ENCODE measurements at places on chromosomes 11 and 22.

DNA sequence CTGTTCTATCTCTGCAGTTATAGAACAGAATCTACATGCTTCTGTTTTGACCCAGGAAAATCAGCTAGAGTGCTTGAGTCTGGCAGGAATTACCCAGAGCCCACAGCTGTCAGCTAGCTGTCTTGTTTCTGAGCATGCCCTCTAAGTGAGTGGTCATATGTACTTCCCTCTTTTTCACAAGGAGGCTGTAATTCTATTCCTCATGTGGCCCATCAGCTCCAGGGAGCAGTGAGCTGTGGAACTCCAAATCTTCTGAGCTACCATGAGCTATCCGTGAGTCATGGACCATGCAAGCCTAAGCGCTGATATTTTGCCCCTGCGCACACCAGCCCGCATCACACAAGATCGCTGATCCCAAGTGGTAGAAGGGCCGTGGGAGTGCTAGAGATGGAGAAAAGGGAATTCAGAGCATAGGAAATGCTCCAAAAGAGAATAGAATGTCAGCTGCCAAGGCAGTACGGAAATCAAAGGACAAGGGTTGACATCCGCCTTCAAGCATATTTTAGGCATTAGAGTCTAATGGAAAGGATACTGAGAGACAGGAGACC, 5.4 kb downstream of the FJX1 start:
- no peaks in the 10 kb centered on the region for H3K4me1 ChIP-seq
- peaks cover 12% of the 10 kb centered on the region for H3K27me3 ChIP-seq
- H3K27ac ChIP-seq: no peak overlapping the region
- H3K4me3 ChIP-seq: no peak overlapping the region
- DNase-seq: no peak

GRCh38 chr22:50704510-50705218, 32.0 kb downstream of the SHANK3 start:
- no peak for DNase-seq
- H3K27ac ChIP-seq: no peak overlapping the region
- H3K4me1 ChIP-seq: peaks cover 10% of the 10 kb centered on the region
- no peak overlapping the region for H3K4me3 ChIP-seq
- no peaks in the 10 kb centered on the region for H3K36me3 ChIP-seq

GRCh38 chr11:122107566-122107965, 8.4 kb downstream of the BLID start:
- H3K4me1 ChIP-seq: no peaks in the 10 kb centered on the region
- no peak overlapping the region for H3K4me3 ChIP-seq
- no peak overlapping the region for H3K27ac ChIP-seq
- no peaks in the 10 kb centered on the region for H3K36me3 ChIP-seq

DNA sequence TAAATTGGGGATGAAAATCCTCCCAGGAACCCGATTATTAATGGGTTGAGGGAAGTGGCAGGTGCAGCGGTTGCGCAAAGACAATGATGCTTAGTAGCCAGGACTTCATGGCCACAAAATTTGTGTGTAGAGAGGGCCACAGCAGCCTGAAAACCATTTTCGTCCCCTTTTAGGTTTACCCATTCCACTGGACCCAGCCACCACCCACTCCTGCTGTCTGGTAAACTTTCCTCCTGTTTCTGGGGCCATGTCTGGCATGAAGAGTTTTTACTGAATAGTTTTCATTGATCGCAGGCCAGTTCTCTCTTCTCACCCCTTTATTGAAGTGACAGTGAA, 69.5 kb upstream of the SYT13 start:
- no peak overlapping the region for H3K4me3 ChIP-seq
- no peaks in the 10 kb centered on the region for H3K4me1 ChIP-seq
- H3K27me3 ChIP-seq: peaks cover 28% of the 10 kb centered on the region
- no peak for DNase-seq

GRCh38 chr11:16347928-16348685, 8.2 kb downstream of the SOX6 start:
- no peaks in the 10 kb centered on the region for H3K36me3 ChIP-seq
- H3K27me3 ChIP-seq: peaks cover 11% of the 10 kb centered on the region
- H3K4me1 ChIP-seq: no peaks in the 10 kb centered on the region
- H3K4me3 ChIP-seq: no peak overlapping the region
- DNase-seq: no peak

DNA sequence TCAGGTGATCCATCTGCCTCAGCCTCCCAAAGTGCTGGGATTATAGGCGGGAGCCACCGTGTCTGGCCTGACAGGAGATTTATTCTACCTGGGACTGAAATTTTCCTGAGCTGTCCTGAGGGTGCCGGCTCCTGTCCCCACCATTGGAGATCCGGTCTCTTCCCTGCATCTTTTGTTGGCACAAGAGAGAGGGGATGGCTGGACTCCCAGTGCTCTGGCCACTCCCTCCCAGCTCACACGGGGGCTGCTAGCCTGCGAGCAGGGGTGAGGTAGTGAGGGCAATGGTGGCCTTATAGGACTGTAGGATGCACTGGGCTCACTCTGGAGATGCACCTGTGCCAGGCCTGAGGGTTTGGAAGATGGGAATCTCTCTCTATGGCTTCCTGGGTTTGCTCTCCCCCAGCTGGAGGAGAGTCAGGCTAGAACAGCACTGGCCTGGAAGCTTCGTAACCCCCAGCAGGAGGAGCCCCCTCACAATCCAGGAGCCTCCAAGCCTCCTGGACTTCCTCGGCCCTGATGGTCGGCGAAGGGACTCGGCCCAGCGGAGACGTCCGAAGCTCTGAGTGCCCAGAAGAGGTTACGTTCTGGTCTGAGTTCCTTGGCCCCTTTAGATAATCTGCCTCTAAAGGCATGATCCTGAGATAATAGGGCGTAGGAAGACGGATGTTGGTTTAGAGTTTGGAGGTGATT, 106.4 kb downstream of the NECTIN1 start:
- no peak for DNase-seq
- peaks cover 12% of the 10 kb centered on the region for H3K27me3 ChIP-seq
- no peak overlapping the region for H3K27ac ChIP-seq
- no peaks in the 10 kb centered on the region for H3K4me1 ChIP-seq
- H3K36me3 ChIP-seq: no peaks in the 10 kb centered on the region
- H3K4me3 ChIP-seq: no peak overlapping the region

GRCh38 chr11:128904656-128905344, 13.6 kb downstream of the KCNJ5 start:
- H3K27me3 ChIP-seq: peaks cover 55% of the 10 kb centered on the region
- H3K27ac ChIP-seq: no peak overlapping the region
- no peak for DNase-seq
- H3K4me3 ChIP-seq: no peak overlapping the region
- H3K36me3 ChIP-seq: no peaks in the 10 kb centered on the region

DNA sequence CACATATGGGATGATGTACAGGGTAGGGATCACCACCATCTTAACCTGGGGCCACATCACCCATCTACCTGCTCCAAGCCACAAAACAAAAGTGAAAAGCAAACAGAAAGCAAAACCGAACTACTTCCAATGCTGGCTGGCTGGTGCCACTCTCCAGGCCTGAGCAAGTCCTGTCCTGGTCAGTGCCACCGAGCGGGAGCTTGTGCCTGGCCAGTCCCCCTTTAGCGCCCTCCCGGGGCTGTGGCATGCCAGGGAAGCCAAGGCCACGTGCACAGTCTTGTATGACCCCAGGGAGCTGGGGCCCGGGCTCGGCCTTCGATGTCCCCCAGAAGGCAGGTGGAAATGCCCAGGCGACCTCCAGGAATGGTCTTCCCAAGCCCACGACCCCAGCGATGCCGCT, 17.9 kb upstream of the NAP1L4 start:
- no peak overlapping the region for H3K4me3 ChIP-seq
- H3K36me3 ChIP-seq: peaks cover 82% of the 10 kb centered on the region
- no peak overlapping the region for H3K27ac ChIP-seq
- no peaks in the 10 kb centered on the region for H3K4me1 ChIP-seq
- no peaks in the 10 kb centered on the region for H3K27me3 ChIP-seq

GRCh38 chr11:117928446-117929141, 608 bp downstream of the TMPRSS13 start:
- no peaks in the 10 kb centered on the region for H3K27me3 ChIP-seq
- H3K4me1 ChIP-seq: peaks cover 64% of the 10 kb centered on the region
- peak; percentile 53 for DNase-seq
- no peak overlapping the region for H3K4me3 ChIP-seq
- no peaks in the 10 kb centered on the region for H3K36me3 ChIP-seq

DNA sequence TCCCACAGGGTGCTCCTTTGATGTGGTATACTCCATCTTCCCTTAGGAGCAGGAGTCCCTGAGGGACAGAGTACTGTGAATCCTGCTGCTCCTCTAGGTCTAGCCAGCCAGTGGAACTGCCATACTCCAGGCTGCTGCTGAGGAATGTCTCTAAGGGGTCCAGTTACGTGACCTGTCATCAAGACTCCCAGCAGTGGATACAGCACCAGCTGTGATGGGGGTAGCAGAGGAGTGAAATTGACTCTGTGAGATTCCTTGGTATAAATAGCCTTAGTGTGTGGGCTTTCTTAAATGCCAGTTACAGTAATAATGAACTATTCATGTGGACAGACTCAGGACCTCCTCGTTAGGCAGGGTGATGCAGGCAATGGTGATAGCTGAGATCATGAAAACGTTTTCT, 140.4 kb upstream of the LUZP2 start:
- peak overlapping the region; percentile 83 for H3K27ac ChIP-seq
- no peaks in the 10 kb centered on the region for H3K36me3 ChIP-seq
- peaks cover 26% of the 10 kb centered on the region for H3K4me1 ChIP-seq
- no peak overlapping the region for H3K4me3 ChIP-seq
- DNase-seq: peak; percentile 4

- no peak overlapping the region for H3K27ac ChIP-seq
- no peak for DNase-seq
- no peak overlapping the region for H3K4me3 ChIP-seq
- no peaks in the 10 kb centered on the region for H3K4me1 ChIP-seq
- H3K27me3 ChIP-seq: peaks cover 16% of the 10 kb centered on the region
Measured at GRCh38 chr11:86955111-86955360, 159 bp downstream of the FZD4 start.

DNA sequence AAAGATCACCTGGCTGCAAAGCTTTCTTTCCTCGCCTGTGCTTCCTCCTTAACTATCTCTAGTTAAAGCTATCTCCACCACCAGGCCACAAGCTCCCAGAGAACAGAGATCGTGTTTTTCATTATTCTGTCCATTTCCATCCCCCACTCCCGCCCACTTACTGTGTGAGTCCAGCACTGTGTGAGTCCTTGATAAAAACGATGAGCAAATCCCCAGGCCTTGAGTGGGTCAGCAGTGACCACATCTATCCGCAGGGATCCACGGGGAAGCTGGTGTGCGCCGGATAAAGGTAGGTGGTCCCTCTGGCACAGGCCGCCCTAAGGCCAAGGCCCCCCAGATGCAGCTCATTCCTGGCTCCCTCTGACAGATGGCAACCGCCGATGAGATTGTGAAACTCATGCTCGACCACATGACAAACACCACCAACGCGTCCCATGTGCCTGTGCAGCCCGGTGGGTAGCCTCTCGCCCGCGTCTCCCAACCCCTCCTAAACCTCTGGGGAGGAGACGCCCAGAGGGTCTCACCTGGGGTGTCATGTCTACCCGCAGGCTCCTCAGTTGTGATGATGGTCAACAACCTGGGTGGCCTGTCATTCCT, 9.3 kb downstream of the TKFC start:
- H3K27me3 ChIP-seq: no peaks in the 10 kb centered on the region
- peaks cover 13% of the 10 kb centered on the region for H3K36me3 ChIP-seq
- no peak for DNase-seq
- no peaks in the 10 kb centered on the region for H3K4me1 ChIP-seq
- no peak overlapping the region for H3K4me3 ChIP-seq

- no peaks in the 10 kb centered on the region for H3K36me3 ChIP-seq
Measured at GRCh38 chr22:35554297-35554845, 13.7 kb downstream of the RASD2 start.

DNA sequence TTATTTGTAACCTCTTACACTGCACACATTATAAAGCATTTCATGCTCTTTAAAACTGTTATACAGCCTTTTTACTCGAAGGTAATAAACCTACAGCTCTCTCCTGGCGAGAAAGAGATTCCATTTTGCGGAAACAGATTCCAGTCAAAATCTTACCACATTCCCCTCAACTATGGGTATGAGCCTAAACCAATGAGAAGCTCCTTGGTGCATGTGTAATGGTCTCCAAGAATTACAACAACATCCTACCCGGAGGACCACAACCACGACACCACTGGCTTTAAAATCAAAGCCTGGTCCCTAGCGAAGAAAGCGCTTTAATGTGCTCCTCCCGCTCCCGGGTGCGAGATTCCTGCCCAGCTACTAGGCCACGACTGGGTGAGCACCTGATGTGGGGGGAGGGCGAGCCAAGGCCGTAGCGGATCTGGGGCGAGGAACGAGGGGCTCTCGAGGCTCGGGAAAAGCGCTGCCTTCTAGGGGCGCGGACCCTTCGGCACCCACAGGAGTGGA, 821 bp downstream of the CELF1 start:
- H3K4me3 ChIP-seq: peak overlapping the region; percentile 79
- DNase-seq: peak; percentile 51
- H3K27ac ChIP-seq: peak overlapping the region; percentile 79
- peaks cover 47% of the 10 kb centered on the region for H3K4me1 ChIP-seq
- H3K27me3 ChIP-seq: no peaks in the 10 kb centered on the region

- DNase-seq: no peak
- H3K27me3 ChIP-seq: no peaks in the 10 kb centered on the region
- H3K4me1 ChIP-seq: no peaks in the 10 kb centered on the region
- no peaks in the 10 kb centered on the region for H3K36me3 ChIP-seq
Measured at GRCh38 chr11:99446400-99446799, 425.7 kb downstream of the CNTN5 start.

- H3K4me1 ChIP-seq: no peaks in the 10 kb centered on the region
- no peaks in the 10 kb centered on the region for H3K27me3 ChIP-seq
- DNase-seq: no peak
- peaks cover 20% of the 10 kb centered on the region for H3K36me3 ChIP-seq
- H3K27ac ChIP-seq: no peak overlapping the region
Measured at GRCh38 chr11:43746670-43747069, 66.1 kb downstream of the HSD17B12 start.

DNA sequence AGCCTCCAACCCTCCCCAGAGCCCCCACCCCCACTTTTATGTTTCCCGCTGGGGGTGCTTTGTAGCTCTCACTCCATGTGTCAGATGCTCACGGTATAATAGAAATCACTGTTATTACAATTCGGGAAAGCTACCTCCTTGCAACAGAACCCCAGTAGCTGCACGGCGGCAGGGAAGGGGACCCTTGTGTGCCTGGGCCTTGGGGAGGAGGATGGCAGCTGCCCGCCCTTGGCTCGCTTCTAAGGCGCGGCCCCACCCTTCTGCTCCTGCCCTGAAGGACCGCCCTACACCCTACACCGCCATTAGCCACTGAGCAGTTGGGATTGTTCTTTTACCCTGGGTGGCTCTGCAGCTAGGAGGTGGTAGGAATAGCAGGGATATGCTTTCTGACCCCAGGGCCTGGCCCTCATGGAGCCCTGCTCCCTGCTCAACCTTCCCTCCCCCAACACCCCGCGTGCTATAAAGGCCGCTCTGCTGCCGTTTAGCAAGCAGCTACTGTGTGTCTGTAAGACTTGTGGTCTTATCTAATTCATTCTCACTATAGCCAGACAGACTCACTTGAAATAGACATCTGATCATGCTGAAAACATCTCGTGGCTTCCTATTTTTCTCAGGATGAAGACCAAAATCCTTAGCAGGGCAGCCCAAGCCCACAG, 219.7 kb downstream of the CEP164 start:
- no peaks in the 10 kb centered on the region for H3K27me3 ChIP-seq
- DNase-seq: no peak
- no peak overlapping the region for H3K4me3 ChIP-seq
- no peak overlapping the region for H3K27ac ChIP-seq

All from DND-41 (cell line).